Left kidney (tissue), 8 donors: ENCODE measurements at places on chromosomes 13 and 19. TPM values are rescaled to one million over a fixed set of nuclear protein-coding genes. Genes with fewer than 3 reads are reported as not detected.

The COG3 gene
- polyA plus RNA-seq, result 39.5 TPM

The COX6B1 gene
- 300 TPM for polyA plus RNA-seq

The FFAR3 gene
- 0.15 TPM for polyA plus RNA-seq

The PTPRH gene
- polyA plus RNA-seq, result 0.07 TPM

The ACP7 gene
- 0.78 TPM for polyA plus RNA-seq

The C2CD4C gene
- polyA plus RNA-seq, result 1.5 TPM

The RGS9BP gene
- 0.42 TPM for polyA plus RNA-seq

The WDR88 gene
- 2.0 TPM for polyA plus RNA-seq

The PDE4C gene
- 0.75 TPM for polyA plus RNA-seq

The USF2 gene
- polyA plus RNA-seq, result 174 TPM

The SMIM17 gene
- polyA plus RNA-seq, result 2.4 TPM

The UBL5 gene
- 265 TPM for polyA plus RNA-seq

The CLC gene
- polyA plus RNA-seq, result 3.0 TPM

The GPR12 gene
- not detected for polyA plus RNA-seq

DNA sequence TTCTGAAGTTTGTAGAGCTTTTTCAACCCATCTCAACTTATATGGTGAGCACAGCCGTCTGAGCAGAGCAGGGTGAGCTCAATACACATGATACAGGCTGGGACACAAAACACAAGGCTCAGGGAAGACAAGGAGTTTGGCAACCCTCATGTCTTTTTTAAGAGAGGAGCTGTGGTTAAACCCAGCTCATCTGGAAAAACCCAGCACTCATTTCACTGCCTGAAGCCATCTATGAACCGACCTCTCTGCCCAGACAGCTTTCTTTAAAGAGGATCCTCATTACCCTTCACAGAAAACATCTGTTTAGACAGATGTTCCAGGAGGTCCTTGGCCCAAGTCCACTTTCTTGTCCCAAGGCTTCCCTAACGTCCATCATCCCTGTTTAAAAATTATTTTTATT is 170.0 kb upstream of the TSHZ3 start:
- no peak for DNase-seq

GRCh38 chr19:46394402-46394797 is 19.0 kb downstream of the CCDC8 start:
- no peak for DNase-seq

- no peak for DNase-seq
Observed at GRCh38 chr19:2524840-2525723, 49.2 kb downstream of the GADD45B start.

DNA sequence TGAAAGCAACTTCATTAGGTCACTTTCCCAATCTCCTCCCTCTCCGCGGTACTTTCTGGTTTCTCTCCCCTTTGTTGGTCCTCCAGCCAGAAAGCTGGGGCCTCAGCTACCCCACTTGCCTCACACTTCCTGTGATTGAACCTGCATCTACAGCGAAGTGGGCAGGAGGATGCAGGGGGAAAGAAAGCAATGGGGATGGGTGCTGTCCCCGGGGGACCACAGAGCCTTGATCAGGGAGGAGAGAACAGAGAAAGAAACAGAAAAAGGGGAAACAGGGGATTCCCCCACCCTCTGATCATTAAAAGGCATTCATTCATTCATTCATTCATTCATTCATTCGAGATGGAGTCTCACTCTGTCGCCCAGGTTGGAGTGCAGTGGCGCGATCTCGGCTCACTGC is 74.2 kb downstream of the TRPM4 start:
- no peak for DNase-seq

- DNase-seq, result no peak
Observed at GRCh38 chr13:27549406-27549981, 70.8 kb downstream of the LNX2 start.

DNA sequence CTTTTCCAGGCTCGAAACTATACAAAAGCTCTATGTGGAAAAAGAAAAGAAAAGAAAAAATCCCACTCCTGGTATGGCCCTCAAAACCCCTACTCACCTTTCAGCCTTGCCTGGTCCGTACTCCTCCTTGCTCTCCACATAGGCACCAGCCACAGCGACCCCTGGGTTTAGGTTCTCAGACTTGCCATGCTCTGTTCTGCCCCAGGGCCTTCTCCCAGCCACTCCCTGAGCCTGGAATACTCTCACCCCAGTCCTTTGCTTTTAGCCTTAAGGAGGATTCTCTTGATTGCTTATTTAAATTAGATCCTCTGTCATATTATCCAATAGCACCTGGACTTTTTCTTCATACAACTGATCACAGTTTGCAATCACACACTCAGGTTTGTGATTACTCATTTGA is 522.5 kb downstream of the DIAPH3 start:
- DNase-seq, result no peak

DNA sequence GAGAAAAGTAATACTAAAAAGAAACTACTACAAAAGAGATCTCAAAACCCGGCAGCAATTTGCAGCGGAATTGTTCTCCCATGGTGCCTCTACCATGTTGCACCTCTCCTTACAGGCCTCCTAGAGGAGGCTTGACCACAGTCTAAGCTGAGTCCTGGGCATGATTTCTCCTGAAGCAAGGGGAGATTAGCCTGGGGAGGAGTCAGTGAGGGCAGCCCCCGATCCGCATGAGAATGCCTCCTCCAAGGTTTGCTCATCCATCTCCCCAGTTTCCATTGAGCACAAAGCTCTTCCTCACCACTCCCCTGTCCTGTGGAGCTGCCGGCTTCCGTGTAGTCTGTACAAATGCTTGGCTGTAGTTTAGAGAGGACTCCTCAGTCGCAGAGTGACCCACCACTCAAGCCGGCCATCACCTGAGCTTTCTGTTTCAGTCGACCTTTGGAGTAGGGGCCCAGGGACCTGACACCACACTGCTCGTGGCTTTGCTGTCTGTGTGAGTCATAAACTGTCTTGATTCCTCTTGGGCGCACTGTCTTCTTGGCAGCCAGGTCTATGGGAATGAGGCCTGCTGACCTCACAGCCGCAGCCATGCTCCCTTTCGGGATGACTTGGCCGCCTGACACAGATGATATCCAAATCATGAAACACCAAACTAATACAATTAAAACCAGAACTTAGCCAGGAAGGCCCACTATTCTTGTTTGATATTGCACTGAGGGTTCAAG is 72.3 kb downstream of the C1QTNF9 start:
- DNase-seq, result no peak

- no peak for DNase-seq
Observed at GRCh38 chr19:53787266-53787665, 36.8 kb downstream of the NLRP12 start.

GRCh38 chr13:40254394-40254793 is 412.0 kb downstream of the FOXO1 start:
- no peak for DNase-seq

GRCh38 chr19:29217616-29218015 is 4.7 kb upstream of the UQCRFS1 start:
- no peak for DNase-seq

DNA sequence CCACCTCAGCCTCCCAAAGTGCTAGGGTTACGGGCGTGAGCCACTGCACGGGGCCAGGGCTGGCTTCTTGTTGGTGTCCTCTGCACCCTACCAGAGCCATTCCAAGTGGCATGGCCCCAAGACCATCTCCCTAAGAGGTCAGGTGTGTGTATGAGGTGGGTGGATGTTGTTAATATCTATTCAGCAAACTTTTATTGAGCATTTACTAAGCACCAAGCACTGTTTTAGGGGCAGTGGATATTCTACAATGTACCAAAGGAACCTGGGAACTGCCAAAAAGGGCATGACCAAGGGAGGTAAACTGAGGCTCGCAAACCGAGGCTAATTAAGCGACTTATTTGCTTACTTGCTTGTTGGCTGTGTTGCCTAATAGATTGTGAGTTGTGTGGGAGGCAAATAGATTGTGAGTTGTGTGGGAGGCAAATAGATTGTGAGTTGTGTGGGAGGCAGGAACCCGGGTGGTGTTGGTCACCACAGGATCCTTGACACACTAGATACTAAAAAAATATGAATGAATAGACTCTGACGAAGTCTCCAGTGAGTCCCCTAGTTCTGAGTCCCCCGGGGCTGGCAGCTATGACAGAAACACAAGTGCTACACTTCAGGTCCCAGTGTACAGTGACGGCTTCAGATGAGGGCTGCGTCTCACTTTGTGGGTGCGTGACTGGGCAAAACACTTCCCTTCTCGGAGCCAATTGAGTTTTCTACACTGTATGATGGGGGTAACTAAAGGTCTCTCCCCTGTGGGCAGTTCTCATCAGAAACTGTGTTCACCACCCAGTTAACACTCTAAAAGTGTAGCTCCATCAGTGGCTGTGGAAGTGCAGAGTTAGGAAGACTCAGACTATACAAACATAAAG is 5.0 kb upstream of the BICRA start:
- DNase-seq, result no peak

GRCh38 chr19:41462497-41462896 is 19.5 kb downstream of the ERICH4 start:
- DNase-seq, result no peak

- DNase-seq, result no peak
Observed at GRCh38 chr19:13872695-13873389, 4.1 kb upstream of the NANOS3 start.

DNA sequence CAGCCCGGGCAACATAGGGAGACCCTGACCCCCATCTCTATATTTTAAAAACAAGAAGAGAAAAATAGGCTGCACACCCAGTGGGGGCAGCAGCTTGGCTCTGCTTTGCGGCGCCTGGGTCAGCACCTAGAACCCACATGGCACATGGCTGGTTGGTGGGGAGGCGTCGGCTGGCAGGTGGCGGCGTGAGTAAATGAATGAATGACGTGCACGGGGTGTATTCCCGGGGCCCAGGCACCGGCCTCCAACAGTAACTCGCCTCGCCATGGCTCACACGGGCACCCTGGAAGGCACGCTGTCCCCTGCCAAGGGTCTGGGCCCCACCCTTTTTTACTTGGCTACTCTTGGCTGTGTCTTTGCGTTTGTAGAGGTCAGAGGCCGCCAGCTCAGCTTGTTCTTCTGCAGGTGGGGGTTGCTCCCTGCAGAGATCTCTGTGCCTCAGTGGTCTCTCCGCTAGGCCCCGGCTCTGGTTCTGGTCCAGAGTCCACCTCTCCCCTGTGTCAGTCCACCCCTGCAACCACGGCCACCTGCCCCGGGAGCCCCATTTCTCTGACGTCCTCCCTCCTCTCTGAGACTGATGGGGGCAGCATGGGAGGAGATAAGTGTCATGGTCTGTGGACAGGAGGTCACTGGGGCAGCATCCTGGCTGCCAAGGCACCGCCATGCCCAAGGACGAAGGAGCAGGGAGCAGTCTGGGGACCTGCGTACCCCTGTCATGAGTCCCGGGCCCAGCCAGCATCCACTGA is 5.6 kb downstream of the FZR1 start:
- DNase-seq, result no peak

GRCh38 chr19:47225746-47226425 is 5.1 kb downstream of the BBC3 start:
- peak; percentile 89 for DNase-seq

DNA sequence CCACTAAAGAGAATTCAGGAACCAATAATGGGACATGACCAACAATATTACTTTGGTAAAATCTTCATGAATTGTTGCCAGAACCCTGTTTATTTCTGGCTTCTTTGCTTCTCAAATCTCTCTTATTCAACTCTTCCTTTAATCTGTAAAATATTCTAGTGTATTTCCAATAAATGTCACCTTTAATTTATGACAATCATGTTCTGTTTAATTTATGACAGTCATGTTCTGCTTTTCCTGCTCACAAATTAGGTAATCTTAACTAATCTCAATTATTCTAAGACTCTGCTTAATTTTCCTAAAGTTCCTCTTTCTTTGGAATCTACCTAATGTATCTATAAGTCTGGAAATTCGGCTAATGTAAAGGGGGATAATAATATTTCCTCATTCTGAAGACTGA is 847.6 kb upstream of the KLHL1 start:
- DNase-seq, result no peak
